ENCODE measurements at places on chromosomes 3 and 15. TPM values are rescaled to one million over a fixed set of nuclear protein-coding genes. Genes with fewer than 3 reads are reported as not detected.

The SERPINI1 gene
- polyA plus RNA-seq: 7.1 TPM

The IL17RE gene
- polyA plus RNA-seq: 0.64 TPM

The GABPB1 gene
- 29.1 TPM for polyA plus RNA-seq

The CCDC71 gene
- 1.6 TPM for polyA plus RNA-seq

The PEX5L gene
- polyA plus RNA-seq: 0.03 TPM

The SOX14 gene
- polyA plus RNA-seq: not detected

The SEMA3F gene
- not detected for polyA plus RNA-seq

Data from naive thymus-derived CD8-positive, alpha-beta T cell (primary cell).